Activated CD4-positive, CD25-positive, alpha-beta regulatory T cell treated with anti-CD3 and anti-CD28 coated beads, Interleukin-2, amount 50 U/mL, for 16 hours (primary cell): ENCODE measurements at places on chromosomes 12 and 14.

GRCh38 chr12:115709540-115710011 is 567.9 kb downstream of the MED13L start:
- no peak for DNase-seq

DNA sequence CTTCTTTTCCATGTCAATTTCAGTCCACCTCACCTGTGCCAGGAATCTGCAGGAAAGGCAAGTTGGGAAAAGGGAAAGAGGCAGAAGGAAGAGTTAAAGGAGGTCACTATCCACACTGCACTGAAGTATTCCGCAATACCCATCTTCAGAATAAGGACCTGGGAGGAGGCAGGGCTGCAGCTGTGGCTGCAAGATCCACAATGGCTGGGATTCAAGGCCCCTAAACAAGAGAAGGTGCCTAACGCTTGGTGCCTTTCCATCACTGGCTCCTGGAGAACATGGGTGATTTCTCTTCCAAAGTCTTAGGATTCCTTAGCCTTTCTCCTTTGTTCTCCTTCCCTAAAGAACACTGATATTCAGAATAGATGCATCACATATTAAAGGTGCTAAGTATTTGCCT is 204.0 kb downstream of the GRIN2B start:
- DNase-seq = no peak

DNA sequence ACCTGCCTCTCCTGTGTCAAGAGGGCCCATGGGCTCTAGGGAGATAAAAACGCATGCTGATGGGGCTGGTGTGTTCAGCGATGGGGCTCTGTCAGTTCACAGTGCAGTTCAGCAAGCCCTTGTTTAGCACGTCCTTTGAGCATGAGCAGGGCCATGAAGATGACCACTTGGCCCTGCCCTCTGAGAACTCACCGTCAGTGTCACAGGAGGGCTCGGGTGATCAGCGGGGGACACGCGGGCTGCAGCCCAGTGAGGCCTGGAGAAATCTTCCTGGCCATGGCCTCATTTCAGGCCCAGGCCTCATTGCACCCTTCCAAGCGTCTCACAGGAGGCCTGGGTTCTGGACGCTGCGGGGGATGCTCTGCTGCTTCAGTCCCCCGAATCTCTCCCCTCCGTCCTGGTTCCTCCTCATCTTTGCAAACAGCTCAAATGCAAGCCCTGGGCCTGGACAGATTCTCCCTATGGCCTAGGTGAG is 181.6 kb downstream of the ADGRD1 start:
- no peak for DNase-seq

GRCh38 chr14:104687601-104688504 is 1.6 kb upstream of the INF2 start:
- no peak for DNase-seq

- peak; percentile 15 for DNase-seq
These were observed 110.9 kb downstream of the KSR2 start for GRCh38 chr12:117857632-117858612.

- no peak for DNase-seq
These were observed 32.8 kb downstream of the CLIP1 start for GRCh38 chr12:122389677-122390076.

DNA sequence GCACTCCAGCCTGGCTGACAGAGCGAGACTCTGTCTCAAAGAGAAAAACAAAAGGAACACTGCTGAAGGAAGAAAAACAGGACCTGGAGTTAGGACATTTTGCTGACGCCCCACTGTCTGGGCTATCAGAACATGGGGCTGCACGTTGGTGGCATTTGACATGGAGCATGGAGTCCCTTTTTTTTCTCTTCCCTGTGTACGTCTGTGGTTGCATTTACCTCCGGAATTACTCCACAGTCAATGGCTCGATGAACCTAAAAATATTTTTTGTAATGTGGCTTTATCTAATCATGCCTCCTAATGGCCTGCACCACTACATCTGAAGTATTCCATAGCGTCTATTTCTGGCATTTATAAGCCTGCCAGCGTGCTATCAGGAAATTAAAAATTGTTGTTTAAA is 30.7 kb downstream of the TESC start:
- DNase-seq = no peak

DNA sequence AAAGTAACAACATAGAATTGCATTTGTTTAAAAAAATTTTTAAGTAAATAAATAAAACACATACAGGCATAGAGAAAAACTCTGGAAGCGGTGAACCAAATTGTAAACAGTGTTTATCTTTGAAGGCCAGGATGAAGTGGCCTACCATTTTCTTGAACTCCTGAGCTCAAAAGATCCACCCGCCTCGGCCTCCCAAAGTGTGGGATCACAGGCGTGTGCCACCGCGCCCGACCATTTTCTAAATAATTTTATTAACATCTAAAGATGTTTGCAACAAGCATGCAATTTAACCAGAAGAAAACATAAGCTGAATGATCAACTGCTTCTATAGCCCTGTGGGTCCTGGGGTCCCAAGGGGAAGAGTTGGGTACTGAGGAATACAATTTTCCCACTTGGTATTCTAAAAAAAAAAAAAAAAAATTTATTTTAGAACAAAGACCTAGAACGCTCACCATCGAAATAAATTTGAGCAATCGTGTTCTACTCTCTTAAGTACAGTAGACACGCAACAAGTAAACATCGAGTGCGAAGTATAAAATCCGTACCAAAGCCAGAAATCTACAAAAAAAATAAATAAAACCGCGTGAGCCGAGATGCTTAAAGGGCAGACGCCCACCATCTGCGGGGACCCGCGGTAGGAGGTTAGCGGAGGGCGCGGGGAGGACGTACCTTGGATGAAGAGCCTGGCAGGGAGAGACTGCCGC is 484 bp downstream of the MIS18BP1 start:
- DNase-seq = no peak

GRCh38 chr14:64509036-64509435 is 4.5 kb downstream of the ZBTB1 start:
- DNase-seq = no peak

- no peak for DNase-seq
These were observed 33.0 kb downstream of the P2RX2 start for GRCh38 chr12:132651444-132652100.

GRCh38 chr14:32014057-32014456 is 63.0 kb upstream of the ARHGAP5 start:
- DNase-seq = no peak

DNA sequence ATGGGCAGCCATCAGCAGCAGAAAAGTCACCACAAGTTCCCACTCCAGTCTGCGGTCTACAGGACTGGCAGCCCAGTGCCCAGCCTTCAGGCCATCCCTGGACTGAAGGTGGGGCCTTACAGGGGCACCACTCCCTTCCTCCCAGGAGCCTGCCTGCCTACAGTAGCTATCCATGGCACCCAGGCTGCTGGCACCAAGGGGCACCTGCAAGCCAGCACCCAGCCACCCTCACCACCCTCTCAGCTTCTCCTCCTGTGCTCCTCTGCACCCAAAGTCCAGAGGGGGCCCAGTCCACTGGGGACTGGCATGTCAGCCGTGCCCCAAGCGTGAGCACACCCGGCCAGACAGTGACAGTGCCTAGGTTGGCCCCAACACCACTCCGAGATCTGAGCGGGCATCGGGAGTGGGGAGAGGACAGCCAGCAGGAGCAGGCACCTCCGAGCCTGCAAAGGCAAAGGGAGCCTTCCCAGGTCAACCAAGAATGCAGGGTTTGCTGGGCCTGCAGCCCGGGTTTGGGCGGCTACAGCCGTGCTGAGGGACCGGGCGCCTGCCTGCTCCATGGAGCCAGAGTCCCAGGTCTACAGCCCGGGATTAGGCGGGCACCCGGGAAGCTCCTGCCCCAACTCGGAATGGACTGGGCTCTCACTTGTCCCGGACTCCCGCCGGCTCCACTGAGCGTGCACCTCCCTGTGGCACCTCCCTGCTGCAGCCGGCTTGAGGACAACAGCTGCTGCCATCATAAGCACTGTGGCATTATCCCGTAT is 8.1 kb upstream of the OR6C65 start:
- DNase-seq = no peak

DNA sequence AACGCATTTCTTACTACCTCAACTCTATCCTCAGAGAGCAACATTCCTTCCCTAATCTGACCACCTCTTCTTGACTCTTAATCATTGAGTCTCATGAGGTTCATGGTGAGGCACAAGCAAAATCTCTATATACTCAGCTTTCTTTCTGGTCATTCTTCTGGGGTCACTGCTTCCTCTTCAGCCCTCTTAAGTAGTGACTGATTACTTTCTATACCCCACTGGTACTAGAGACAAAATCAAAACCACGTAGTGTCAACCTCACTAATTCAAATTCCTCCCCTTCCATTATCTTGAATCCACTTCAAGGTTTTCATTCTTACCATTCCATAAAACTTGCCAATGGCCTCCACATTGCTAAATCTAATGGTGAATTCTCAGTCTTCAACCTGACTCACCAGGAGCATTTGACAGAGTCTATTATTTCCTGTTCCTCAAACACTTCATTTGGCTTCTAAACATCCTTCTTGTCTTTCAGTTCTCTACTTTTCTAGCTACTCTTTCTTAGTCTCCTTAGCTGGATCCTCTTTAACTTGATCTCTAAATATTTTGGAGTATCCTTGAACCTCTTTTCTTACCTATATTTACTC is 6.8 kb downstream of the WDHD1 start:
- DNase-seq = no peak

DNA sequence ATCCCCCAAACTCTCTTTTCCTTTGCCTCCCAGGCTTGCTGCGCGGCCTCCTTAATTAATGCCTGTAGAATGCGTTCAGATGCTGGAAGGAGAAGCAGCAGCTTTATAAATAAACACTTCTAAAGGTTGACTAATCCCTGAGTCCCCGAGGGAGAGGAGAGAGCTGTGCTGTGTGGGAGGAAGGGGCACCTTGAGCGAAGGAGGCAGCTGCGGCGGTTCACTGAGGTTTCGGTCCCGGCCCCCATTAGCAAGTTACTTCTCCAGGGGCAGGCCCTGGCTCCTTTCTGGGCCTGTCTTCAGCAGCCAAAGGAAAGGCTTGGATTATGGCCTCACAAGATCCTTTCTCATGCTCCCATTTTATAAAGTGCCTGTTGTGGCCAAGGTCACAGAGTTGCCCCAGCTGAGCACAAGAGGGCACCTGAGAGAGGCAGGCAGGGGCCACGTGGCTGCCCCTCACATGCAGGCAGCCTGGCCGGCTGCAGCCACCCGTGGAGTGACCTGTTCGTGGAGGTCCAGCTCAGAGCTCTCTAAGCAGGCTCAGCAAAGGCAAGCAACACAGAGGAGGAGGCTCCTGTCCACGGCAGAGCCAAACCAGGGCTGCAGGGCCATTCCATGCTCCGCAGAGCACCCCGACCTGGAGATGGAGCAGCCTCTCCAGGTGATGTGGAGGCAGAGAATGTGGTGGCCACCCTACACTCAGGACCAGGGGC is 15.0 kb upstream of the CACNA2D4 start:
- DNase-seq = no peak

DNA sequence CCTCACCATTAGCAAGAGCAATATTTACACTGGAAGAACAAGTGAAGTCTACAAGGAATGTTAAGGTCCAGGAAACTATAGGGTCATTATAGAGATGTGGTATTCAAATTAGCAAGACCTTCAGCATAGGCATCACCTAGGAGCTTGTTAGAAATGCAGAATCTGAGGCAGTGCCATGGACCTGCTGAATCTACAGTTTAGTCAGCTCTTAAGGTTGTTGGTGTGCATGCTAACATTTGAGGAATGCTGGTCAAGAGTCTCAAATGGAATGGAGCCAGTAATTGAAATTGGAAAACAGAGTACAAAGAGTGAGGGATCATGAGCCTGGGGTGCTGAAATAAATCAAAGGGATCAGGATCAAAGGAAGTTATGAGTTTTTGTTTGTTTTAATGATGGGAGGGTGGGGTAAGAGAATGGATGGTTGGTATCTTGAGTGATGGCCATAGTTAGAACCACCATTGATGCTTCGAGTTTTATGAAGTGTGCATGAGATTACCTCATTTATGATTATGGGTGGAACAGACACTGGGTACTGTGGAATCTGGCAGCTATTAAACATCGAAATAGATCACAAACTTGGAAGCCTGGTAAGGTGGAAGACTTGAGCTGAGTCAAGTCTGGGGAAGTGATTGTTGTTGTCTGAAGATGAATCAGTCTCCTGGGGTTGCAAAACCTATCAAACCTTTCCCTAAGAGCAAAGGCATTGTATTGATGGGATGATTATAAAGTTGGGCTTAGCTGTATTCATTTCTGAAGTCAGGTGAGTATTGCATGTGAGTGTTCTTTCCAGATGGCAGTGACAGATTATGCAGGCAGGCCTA is 323.3 kb upstream of the E2F7 start:
- no peak for DNase-seq

DNA sequence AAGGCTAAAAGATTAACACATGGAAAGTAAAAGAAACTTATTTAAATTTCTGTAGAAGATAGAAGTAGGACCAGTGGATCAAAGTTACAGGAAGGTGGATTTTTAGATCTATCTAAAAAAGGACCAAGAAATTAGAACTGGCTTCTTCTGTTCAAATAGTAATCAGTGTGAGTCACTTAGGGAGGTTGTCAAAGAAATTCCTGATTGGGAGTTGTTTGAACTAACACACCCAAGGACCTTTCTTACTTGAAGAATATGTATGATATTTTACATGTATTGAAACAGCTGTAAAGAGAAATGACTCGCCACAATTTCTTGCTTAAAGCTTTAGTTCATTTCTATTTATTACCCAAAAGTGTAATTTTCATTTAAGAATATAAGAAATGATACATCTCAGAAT is 256.9 kb downstream of the RAD51B start:
- no peak for DNase-seq

- no peak for DNase-seq
These were observed 74.7 kb downstream of the NIN start for GRCh38 chr14:50756300-50756699.

GRCh38 chr12:62647586-62647985 is 181.0 kb downstream of the MON2 start:
- no peak for DNase-seq

- DNase-seq = no peak
These were observed 626 bp downstream of the TXNDC16 start for GRCh38 chr14:52551696-52552062.

GRCh38 chr12:52190860-52191729 is 719 bp downstream of the KRT80 start:
- no peak for DNase-seq

- no peak for DNase-seq
These were observed 56.1 kb upstream of the VASH1 start for GRCh38 chr14:76705214-76705613.

GRCh38 chr14:32313844-32314376 is 15.2 kb upstream of the AKAP6 start:
- DNase-seq = no peak

DNA sequence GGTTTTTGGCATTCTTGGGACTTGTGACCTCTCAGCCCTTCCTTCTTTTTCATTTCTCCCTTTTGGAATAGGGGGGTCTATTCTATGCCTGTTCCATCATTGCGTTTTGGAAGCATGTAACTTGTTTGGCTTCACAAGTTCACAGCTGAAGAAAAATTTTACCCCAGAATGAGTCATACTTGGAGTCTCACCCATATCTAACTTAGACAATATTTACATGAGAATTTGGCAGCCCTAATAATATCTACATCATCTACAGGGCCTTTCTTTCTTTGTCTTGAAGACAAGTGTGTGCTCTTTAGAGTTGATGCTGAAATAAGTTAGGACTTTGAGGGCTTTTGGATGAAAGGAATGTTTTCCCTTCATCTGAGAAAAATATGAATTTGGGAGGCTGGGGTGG is 1312.9 kb upstream of the FLRT2 start:
- no peak for DNase-seq

- no peak for DNase-seq
These were observed 85.8 kb downstream of the EXOC5 start for GRCh38 chr14:57182760-57183503.
